ENCODE measurements at places on chromosomes 5 and 9. TPM values are rescaled to one million over a fixed set of nuclear protein-coding genes. Genes with fewer than 3 reads are reported as not detected.

The RFESD gene
- 4.8 TPM for total RNA-seq

The GPR151 gene
- not detected for total RNA-seq

DNA sequence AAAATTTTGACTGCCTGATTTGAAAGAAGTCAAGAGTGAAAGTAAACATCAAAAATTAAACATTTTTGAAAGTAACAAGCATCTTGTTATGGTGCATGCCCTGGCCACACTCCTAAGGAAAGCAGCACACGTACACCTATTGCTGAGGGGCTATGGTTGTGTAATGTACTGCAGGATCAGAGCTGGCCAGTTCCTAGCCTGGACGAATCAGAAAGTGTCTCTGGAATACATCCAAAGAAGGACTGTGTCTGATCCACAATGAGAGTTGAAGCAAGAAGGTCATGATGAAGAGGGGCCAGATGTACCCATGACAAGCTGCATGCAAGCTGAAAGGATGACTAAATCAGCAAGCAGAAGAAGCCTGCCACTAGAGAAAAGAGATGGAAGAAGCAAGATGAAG, 618.2 kb downstream of the TLE1 start:
- peak; percentile 40 for DNase-seq

DNA sequence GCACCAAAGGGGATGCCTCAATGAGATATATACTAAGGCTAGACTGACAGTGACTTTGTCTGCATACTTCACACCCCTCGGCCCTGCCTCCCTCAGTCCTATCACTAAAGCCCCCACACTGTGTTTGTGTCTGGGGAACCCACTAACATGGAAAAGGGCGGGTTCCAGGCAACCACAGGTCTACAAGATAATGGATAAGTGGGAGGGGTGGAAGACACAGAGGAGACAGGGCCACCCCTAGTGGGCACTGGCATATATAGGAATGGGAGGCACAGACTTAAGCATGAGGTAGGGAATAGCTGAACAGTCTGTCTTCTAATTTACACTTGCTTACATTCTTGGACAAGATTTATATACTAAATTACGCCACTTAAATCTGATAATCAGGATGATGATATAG, 74.0 kb downstream of the SLIT3 start:
- DNase-seq: no peak

DNA sequence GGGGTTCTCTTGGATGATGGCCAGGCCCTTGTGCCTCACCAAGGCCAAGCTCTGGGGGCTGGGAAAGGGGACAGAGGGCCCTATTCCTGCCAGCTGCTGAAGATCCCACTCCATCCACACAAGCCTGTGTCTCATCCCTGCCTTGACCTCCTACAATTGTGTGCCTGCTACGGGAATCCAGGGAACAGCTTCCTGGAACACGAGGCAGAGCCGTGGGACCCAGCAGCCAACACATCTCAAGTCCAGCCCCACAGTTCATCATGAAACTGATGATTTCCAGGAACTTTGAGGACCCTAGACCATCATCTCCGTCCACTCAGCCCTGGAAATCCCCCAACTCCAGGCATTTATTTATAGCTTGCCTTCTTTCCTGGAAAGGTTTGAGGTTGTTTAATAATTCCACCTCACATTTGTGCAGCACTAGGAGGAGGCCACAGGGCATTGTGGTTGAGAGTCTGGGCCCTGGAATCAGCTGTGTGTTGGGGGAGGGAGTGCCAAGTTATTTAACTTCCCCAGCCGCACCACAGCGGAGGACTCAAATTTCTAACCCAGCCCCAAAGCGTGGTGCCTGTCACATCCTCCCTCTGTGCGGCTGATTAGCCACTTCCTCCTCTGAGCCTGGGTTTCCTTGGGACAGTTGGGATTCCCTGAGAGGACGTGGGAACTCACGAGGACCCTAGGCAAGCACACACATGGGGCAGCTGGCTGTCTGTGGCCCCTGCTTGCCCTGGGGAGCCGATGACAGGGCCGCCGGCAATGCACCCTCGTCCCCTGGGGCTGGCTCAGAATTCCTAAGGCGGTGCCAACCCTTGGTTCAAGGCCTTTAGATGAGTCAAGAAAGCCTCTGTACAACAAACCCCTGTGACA, 58.2 kb upstream of the GGTA1 start:
- peak; percentile 96 for DNase-seq

DNA sequence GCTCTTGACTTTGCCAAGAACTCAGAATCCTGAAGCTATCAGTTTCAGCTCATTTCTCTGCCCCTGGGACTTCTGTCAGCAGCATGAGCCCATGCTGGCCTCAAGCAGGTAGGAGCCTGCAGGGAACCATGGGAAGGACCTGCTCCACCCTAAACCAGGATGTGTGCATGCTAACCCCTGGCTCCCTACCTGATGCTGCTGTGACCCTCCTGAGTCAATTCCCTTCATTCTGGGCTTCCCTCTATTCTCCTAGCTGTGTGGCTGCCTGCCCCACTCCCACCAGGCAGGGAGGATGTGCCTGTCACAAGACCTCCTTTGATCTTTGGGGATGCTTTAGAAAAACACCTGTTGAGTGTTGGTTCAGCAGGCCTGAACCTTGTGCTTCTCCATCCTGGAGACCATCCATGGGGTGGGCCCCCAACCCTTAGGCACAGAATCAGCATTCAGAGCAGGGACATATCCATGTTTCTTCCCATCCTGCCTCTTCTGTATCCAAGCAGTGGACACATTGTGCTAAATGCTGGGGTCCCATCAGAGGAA, 117.1 kb upstream of the CCL21 start:
- DNase-seq: no peak
